Fibroblast of skin of right quadriceps (primary cell): ENCODE measurements at places on chromosomes 1 and 21.

GRCh38 chr1:203954293-203954692, 92.9 kb downstream of the SNRPE start:
- no peak for DNase-seq

DNA sequence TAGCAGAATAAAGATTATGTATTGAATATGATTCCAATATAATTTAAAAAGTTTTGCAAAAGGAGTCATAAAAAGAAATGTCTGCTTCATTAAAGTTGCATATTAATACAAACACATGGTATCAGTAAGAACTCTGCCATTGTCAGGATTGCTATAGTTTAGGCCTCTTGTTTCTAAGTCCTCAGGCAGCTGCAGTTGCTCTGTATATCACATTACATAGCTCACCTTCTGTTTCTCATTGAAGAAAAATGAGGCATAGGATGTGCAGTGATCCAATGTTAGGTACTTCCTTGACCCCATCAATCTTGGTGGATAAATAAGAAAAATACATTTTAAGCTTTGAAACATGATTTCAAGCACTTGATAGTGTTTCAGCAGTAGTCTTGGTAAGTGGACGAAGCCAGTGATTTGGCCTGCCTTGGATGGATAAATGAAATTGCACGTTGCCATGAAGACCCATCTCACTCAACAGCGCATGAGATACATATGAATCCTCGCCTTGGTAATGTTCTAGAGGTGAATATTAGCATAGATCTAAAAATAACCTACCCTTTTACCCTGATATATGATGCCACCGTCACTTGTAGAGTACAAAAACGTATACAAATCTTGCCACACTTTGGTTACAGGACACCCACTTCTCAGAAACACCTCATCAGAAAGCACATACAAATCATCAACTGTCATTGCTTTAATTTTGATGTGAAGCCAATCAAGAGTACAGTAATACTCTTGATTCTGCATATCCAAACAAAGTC, 25.3 kb downstream of the ZFYVE9 start:
- no peak for DNase-seq

DNA sequence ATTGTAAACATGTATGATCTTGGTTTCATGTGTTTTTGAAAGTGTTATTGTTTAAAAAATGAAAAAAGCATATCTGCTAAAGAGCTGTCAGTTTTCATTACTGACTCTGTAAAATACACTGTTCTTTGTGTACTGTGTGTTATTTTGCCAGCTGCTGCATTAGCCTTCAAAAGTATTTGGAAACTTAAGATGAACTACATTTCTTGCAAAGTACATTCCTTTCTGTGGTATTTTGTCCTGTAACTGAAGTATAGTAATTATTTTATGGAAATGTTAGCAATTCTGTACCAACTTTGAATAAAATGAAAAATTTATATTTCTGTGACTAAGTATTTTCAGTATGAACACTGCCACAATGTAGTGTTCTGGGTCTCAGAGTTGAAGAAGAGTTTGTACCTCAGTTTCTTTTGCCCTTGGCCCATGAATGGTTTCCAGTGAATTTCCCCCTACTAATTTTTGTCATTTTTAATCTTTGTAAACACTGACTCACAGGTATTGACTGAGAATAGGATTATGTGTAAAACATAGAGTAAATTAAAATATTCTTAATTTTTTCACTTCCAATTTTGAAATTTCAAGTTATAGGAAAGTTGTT, 32.7 kb downstream of the MRPS6 start:
- no peak for DNase-seq

- no peak for DNase-seq
These were observed 67.2 kb upstream of the SCAF4 start for GRCh38 chr21:31798842-31799704.

DNA sequence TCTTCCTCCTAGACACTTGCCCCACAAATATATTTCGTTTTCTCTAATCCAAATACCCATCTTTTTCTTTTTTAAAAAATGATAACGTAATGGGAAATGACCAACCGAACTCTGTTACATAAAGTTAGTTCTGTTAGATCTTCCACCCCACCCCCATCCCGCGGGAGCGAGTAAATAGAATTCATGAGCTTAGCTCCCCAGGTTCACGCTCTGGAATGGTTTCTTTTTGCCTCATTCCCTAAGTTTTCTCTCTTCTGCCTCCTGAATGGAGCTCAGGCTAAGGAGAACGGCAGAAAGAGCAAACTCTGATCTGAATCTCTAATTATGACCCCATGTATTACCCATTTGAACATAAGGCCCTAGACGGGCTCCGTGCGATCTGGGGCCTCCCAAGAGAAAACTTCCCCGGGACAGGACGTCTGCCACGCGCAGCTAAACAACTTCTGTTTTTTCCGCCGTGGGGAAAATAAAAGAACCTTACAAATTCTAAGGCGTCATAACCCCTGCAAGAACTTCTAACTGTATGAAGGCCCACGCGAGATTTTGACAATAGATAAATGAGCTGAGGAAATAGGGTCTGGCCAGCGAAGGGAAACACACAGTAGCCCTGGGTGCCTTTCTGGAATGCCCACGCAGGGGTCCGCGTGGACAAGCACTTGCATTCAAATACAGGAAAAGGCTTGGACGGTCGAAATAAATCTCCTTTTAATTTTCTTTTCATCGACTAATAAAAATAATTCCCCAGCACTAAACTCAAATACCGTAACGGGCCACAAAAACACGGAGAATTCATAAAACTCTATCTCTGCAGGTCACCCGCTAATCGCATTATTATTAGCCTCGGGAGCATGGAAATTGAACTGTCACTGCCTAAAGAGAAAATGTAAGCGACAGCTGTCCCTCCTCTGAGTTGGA, 2.2 kb downstream of the TBX15 start:
- peak; percentile 65 for DNase-seq

- peak; percentile 58 for DNase-seq
These were observed 157.3 kb downstream of the KCNJ6 start for GRCh38 chr21:37758982-37759381.

- peak; percentile 56 for DNase-seq
These were observed 88.9 kb downstream of the CRB1 start for GRCh38 chr1:197356723-197357533.

- no peak for DNase-seq
These were observed 31.2 kb downstream of the IRF2BP2 start for GRCh38 chr1:234578735-234579134.

GRCh38 chr1:77975907-77976306, 3.0 kb downstream of the FUBP1 start:
- no peak for DNase-seq

DNA sequence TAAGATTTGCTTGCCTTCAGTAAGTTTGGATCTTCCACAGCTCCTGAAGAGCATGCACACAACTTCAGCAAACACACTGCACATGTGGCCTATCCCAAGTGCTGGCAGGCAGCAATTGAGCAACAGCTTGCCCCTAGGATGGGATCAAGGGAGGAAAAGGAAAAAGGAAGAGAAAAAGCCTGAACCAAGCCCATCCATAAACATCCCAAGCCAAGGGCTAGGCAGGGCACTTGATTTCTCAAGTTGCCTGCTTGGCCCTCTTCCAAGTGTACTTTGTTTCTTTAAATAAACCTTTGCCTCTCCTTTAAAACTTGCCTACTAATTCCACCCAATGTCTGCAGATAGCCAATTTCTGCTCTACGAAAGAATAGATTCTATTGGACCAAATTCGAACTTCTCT, 49.0 kb upstream of the OLFM3 start:
- no peak for DNase-seq

- DNase-seq, result no peak
These were observed 11.3 kb downstream of the UBE2G2 start for GRCh38 chr21:44790368-44790767.

GRCh38 chr1:154145986-154146385, 8.9 kb downstream of the NUP210L start:
- no peak for DNase-seq

GRCh38 chr21:27275294-27275927, 308.5 kb upstream of the ADAMTS5 start:
- peak; percentile 92 for DNase-seq
